Motor neuron (in vitro differentiated cells): ENCODE measurements at places on chromosomes 16 and 17. TPM values are rescaled to one million over a fixed set of nuclear protein-coding genes. Genes with fewer than 3 reads are reported as not detected.

Gene RIPOR1
- total RNA-seq: 18.5 and 19.2 TPM in 2 replicates

Gene USH1G
- 0.18 and 0.21 TPM in 2 replicates for total RNA-seq

Gene CMTM1
- 3.2 and 3.4 TPM in 2 replicates for total RNA-seq

Gene NPIPA8
- total RNA-seq: 12.2 and 19.8 TPM in 2 replicates

Gene CCDC144A
- total RNA-seq: 0.67 and 0.87 TPM in 2 replicates

Gene ABCC3
- 6.7 and 9.1 TPM in 2 replicates for total RNA-seq

Gene EVPLL
- 0.19 TPM in 1 of 2 replicates, not detected in the other for total RNA-seq

Gene KRTAP16-1
- 1.00 and 1.0 TPM in 2 replicates for total RNA-seq

Gene NXPH3
- 0.16 and 0.20 TPM in 2 replicates for total RNA-seq

Gene LRRC46
- 1.2 and 1.5 TPM in 2 replicates for total RNA-seq
